Liver (tissue), 10 donors: ENCODE measurements at places on chromosomes 7 and 10. TPM values are rescaled to one million over a fixed set of nuclear protein-coding genes. Genes with fewer than 3 reads are reported as not detected.

GRCh38 chr10:61987951-61988379, 86.5 kb downstream of the ARID5B start:
- DNase-seq: no peak

- no peak for DNase-seq
These were observed 286.6 kb upstream of the MAGI2 start for GRCh38 chr7:79740076-79740475.

- no peak for DNase-seq
These were observed 221.1 kb upstream of the ZNF32 start for GRCh38 chr10:43869669-43870322.

- no peak for DNase-seq
These were observed 103.6 kb downstream of the PRPF18 start for GRCh38 chr10:13690281-13690825.

Gene TBX20
- 0.89 TPM for total RNA-seq

- no peak for DNase-seq
These were observed 41.6 kb upstream of the PTPRZ1 start for GRCh38 chr7:121831351-121831750.

GRCh38 chr10:28685717-28686116, 8.4 kb downstream of the BAMBI start:
- DNase-seq: no peak

- DNase-seq: no peak
These were observed 6.8 kb downstream of the ELMO1 start for GRCh38 chr7:37441816-37442215.

DNA sequence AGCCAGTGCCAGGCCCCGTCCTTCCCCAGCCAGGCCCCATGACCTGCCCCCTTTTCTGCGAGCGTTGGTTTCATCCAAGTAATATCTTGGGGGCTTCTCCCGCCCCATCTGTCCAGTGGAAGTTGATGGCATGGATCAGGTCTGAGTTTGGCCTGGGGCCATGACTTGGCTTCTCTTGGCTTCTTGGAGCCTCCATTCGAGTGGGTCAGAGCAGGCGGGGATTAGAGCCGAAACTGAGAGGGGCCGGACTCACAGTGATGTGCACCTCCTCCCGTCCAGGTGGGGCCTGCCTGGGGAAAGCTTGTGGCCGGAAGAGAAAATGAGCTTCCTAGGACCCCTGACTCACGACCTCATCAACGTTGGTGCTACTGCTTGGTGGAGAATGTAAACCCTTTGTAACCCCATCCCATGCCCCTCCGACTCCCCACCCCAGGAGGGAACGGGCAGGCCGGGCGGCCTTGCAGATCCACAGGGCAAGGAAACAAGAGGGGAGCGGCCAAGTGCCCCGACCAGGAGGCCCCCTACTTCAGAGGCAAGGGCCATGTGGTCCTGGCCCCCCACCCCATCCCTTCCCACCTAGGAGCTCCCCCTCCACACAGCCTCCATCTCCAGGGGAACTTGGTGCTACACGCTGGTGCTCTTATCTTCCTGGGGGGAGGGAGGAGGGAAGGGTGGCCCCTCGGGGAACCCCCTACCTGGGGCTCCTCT, 15.1 kb upstream of the LIMK1 start:
- no peak for DNase-seq

- DNase-seq: no peak
These were observed 63.5 kb downstream of the FAM53B start for GRCh38 chr10:124680675-124681074.

- no peak for DNase-seq
These were observed 226.6 kb downstream of the PAXIP1 start for GRCh38 chr7:154776350-154776749.

DNA sequence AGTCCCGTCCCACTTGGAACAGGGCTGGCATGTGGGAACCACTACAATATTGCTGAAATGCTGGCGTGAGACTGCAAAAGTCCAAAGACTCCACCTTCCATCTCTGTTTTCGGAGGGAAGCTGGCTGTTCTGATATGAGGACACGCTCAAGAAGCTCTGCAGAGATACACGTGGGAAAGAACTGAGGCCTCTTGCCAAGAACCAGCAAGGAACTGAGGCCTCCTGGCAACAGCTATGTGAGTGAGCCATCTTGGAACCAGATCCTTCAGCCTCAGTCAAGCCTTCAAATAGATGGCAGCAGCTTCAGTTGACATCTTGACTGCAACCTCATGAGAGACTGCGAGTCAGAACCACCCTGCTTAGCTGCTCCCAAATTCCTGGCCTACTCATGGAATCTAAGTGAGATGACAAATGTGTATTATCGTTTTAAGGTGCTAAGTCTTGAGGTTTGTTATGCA, 30.8 kb downstream of the SGMS1 start:
- DNase-seq: peak; percentile 66

Gene FAM25A
- not detected for total RNA-seq

Gene KLHL7
- total RNA-seq: 14.1 TPM

Gene OR6V1
- total RNA-seq: not detected

Gene MLLT10
- total RNA-seq: 47.4 TPM

GRCh38 chr7:22867003-22867402, 44.4 kb upstream of the TOMM7 start:
- DNase-seq: no peak

DNA sequence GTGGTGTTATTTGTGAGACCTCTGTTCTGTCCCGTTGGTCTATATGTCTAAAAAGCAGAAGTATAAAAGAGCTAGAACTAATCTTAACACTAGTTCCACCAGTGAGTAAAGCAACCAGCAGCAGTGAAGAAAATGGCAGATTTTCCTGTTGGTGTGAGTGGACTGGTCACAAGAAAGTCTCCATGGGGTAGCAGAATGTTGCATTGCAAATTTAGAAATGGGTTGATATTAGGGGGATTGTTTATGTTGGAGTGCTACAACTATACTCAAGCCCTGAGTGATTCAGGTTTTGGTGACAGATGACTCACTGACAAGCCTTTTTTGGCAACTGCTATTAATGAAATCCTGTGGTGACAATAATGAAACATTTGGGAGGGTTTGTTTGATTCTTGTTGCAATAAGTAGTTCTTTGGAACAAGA, 5.6 kb downstream of the AVL9 start:
- DNase-seq: no peak

DNA sequence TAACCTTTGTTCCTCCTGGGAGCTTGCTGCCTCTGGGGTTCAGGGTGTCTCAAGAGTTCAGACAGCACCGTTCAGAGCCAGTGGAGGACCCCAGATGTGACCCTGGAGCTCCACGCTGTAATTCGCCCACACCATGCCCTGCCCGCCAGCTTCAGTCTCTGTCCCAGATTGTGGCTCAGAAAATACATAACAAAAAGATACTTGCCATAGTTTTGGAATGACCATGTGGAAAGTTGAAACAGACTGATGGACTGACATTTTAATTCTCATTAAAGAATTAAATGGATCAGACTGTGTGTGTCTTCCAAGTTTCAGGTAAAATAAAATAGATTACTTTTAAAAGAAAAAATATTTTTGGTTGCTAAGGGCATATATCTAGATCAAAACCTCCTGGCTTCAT, 174.7 kb upstream of the TNS3 start:
- no peak for DNase-seq

Gene PITRM1
- 29.1 TPM for total RNA-seq

DNA sequence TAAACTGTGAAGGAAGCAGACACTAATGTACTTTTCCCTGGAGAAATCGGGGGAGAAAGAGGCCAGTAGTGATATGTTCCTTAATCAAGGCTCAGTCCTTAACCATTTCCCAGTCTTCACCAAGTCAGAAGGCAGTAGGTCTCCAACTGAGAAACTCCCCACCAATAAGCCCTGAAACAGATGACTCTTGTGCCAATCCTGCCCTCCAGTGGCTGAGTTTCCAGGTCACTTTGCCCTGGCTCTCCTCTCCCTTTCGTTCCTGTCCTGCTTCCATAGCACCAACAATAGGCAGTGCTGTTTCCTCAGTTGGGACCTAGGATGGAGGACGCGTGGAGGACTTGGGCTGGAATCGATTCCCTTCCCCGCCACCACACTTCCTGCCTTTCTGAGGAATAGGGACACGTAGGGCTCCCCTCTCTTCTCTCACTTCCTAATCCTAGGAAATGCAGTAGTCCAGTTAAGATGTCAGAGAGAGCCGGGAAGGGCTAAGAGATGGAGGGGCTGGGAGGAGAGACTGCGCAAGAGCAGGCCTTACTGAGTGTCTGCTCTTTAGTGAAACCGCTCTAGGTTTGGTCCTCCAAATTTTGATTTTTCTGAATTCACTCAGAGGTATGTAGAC, 23.4 kb downstream of the ATOH7 start:
- peak; percentile 56 for DNase-seq

DNA sequence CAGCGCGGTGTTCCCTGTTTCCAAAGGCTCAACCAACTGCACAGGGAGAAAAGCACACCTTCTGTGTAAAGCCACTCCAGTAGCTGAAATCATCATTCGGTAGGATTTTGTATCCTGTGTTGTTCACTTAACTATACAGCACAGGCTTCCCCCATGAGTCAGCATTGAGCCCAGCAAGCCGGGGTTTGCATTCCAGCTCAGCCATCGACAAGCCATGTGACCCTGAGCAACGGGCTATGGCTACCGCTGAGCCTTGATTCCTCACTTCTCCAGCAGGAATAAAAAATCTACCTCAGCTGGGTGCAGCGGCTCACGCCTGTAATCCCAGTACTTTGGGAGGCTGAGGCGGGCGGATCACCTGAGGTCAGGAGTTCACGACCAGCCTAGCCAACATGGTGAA, 44.1 kb upstream of the ATP6V0A4 start:
- DNase-seq: no peak

DNA sequence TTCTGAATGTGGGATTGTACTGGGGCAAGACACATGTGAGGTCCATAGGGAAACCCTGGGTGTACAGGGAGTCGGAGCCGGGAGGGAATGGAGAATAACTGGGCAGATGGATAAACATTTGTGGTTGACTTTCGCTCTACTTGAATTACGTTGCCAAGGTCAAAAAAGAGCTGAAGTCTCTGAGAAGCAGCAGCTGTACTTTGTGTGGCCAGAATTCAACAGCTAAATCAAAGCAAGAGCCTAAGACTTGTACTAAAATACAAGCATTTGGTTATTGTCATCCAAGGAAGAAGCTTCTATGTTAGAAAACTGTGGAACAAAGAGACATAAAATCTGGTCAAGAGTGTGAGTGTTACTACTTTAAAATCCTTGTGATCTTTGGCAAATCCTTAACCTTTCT, 457.2 kb downstream of the ARL4A start:
- DNase-seq: no peak

GRCh38 chr7:121924269-121925186, 51.6 kb downstream of the PTPRZ1 start:
- DNase-seq: no peak

DNA sequence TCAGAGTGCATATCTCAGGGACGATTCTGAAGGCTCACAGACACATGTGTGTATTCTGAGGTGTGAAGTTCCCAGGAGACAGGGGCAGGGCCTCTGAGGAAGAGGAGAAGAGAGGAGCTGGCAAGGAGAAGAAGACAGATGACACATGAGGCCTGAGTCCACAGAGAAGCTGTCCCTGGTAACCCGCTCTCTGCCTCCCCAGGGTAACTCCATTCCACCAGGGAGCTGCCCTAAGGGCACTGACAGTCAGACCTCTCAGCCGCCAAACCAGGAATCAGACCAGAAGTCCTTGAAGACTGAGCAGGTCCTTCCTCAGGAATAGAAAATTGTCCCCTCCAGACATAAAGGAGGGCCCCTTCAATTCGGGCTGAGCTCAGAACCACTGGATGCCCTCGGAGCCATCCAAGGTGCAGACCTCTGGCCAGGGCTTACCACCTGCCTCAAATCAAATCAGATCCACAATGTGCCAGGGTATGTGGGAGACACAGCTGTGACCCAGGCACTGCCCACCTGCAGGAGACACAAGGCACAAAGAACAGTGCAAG, 57.4 kb downstream of the TLL2 start:
- DNase-seq: no peak

DNA sequence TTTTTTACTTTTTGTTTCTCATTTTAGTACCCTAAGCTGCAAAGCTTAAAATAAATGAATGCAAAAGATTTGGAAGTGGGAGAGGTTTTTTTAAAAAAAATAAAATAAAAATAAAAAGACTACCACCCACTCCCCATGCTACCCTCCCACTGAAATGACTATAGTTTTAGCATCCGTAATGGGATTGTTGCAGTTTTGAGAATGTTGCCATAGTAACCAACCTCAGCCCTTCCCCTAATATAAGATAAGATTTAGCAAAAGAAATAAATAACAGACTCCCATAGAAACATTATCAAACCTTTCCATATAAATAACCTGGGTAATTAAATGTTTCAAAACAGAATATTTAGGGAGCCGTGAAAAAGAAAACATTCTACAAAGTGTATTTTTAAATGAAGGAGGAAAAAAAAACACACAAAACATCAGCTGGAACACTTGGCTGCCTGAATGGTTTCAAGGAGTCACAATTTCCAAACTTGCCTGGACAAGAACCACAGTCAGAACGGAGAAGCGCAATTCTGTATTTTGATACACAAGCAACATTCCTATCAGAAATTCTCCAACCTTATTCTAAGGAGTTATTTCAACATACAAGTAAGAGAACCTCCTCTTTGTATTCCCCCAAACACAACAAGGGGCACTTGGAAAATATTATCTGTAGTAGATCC, 57.4 kb downstream of the DGKI start:
- DNase-seq: no peak

Gene CHST12
- total RNA-seq: 3.2 TPM

- DNase-seq: no peak
These were observed 118.0 kb upstream of the PDSS1 start for GRCh38 chr10:26579256-26580063.

DNA sequence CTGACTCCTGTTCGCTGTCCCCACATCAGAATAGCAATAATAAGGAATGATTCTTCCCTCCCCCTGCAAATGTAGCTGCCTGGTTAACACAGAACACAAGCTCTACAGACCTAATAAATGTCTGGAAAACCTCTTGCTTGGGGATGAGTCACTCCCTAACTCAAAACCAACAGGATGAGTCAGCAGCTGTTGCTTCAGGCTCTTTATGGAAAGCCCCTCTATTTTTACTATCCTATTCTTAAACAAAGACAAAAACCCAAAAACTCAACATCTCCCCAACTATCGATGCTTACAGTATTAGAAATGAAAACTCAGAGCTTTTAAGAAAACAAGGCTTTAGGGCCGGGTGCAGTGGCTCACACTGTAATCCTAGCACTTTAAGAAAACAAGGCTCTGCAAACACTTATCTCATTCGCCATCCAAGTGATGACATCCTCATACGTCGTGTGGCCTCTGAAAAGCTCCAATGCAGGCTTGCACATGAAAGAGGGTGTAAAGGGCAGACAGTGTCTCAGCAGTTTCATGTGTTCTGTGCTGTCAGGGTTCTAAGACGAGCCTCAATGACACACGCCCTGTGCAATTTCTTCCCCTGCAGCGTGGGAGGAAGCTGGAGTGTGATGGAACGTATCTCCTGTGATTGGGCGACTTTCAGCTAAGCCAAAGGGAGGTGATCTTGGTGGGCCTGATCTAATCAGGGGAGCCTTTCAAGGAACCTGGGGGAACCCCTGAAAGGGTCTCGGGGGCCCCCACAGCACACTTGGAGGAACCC, 70.1 kb downstream of the AMZ1 start:
- DNase-seq: no peak

DNA sequence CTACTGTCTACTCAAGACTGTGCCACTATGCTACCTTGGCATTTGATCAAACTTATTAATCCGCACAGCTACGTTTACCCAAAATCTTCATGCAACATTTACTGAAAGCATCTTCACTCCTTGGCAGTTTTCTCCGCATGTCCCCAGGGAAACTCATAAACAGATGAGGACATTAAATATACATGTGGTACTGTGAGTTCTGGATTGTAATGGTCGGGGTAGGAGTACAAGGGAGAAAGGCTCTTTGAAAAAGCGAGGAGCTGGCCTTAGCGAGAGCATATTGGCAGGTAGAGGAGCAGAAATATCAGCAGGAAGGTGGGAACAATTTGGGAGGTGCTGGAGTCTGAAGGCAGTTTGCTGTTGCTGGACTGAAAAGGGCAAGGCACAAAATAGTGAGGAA, 107.1 kb upstream of the NOBOX start:
- DNase-seq: no peak

Gene RPS24
- 934 TPM for total RNA-seq

Gene GPR26
- total RNA-seq: not detected
